ENCODE measurements at places on chromosomes 7 and 10.

DNA sequence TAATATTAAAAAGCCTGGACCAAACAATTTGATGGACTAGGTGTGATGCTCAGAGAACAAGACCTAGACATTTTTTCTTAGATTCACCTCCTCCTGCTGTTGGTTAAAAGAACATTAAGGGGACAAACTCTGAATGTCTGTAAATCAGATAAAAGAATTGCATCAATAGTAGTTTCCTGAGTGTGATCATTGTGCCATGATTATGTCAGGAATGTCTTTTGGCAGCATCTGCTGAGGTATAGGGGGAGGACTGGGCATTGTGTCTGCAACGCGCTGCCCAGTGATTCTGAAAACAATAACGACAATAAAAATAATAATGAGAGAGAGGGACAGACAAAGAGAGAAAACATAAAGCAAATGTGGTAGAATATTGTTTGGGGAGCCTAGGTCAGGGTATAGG is 6.9 kb downstream of the C7orf57 start:
- no peak for DNase-seq

DNA sequence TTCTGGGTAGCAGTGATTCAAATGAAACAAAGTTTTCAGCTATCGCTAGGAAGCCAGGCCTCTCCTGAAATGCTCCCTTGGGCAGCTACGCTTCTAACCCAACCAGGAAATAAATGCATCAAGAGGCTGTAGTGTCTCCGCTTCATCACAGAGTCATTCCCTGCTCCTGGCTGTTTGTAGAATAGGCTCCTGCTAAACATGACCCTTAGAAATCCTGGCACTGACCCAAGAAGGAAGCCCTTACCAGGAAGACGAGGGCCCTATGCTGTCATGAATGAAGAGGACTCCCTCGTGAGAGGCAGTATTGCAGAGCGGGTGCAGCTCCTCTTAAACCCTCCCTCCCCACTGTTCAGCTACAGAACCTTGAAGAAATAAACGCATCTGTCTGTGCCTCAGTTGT is 48.3 kb downstream of the NOD1 start:
- DNase-seq = peak; percentile 31

DNA sequence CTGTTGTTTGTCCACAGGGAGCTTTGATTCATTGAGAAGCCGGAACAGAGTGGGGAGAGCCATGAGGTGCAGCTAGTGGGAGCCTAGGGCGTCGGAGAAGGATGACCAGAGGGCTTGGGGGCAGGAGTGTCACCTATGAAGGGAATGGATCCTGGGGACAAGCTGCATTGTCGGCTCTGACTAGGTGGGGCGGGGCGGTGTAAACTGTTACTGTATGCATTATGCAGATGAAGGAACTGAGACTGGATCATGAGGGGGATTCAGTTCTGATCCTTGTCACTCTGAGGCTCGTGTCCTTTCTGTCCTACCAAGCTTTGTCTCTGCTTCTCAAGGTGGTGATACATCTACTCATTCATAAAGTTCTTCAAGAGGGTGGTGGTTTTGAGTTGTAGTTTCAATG is 39.9 kb upstream of the MMD2 start:
- no peak for DNase-seq

GRCh38 chr10:36324831-36325230 is 682.7 kb upstream of the FZD8 start:
- DNase-seq = no peak

GRCh38 chr7:121696954-121697353 is 176.0 kb upstream of the PTPRZ1 start:
- DNase-seq = no peak

- no peak for DNase-seq
Observed at GRCh38 chr10:10330418-10330817, 687.3 kb upstream of the CELF2 start.

DNA sequence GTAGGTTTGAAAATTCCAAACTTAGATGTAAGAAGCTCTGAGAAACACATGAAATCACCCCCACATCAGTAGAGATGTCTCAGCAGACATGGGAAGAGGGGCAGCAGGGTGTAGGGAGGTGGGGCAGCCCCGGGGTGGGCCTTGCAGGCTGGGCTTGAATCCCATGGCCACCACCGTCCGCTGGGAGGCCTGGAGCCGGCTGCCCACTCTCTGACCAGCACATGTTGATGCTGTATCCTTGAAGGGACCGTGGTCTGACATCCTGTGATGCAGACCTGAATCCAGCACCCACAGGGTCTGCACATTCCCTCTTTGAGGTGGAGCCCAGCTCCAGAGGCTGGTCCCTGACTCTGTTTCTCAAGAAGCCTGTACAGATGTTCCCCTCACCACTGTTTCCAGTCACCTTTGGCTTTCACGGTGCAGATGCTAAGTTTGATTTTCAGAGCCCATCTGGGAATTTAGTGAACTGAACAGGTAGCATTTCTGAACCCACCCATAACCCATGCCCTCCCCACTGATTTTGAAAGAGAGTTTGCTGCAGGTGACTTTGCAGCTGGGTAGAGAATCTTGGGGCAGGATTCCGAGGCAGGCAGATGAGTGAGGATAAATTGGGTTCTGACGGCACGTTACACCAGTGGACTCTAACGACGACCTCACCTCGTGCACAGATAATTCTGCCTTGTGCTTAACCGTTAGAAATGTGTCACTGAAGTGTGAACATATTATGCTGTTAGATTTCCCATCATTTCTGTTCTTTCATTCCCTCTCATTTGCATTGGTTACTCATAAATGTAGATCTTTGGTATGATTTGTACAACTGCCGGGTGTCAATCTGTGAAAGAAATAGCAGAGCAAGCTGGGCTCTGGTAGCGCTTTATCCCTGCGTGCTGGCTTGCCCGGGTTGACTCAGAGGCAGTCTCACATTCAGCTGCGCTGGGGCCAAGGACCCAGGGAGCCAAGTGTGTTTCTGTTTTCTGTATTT is 45.7 kb downstream of the IKZF1 start:
- peak; percentile 36 for DNase-seq

GRCh38 chr10:6811153-6811552 is 231.1 kb upstream of the PRKCQ start:
- DNase-seq = no peak

All from CD14-positive monocyte (primary cell).